ENCODE measurements at places on chromosomes 7 and 10.
A peak's percentile ranks its signal among the peaks of the same experiment; 100 is the strongest.

DNA sequence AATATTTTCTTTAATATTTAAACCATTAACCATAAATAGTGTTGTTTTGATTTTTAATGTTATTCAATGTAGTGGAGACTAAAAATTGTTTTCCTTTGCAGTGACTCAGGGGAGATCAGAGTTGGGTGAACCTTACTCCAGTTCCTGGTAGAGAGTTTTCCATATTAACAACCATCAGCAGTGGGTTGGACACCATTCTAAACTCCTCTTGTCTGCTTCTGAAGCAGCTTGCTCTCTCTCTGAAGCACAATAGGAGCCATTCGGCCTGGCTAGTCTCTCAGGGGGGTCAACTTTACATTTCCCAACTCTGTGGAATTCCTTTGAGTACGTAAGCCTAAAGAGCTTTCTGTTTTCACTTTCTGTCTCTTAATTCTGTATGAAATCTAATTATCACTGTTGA, 9.4 kb upstream of the NRG3 start:
- no peak for DNase-seq

DNA sequence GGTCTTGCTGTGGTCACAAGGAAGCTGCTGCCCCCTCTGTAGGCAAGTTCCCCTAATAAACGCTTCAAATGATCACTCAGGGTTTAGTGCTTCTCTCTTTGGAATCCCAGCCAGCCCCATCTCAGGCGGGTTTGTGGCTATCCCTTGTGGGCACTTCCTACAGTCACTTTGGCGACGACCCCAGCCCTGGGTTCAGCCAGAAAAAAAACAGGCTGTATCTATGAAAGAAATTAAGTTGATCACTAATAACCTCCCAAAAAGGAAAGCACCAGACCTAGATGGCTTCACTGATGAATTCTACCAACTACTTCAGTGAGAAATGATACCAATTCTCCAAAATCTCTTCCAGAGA, 208.2 kb downstream of the MAD1L1 start:
- no peak for DNase-seq

GRCh38 chr7:91019686-91020385, 244.4 kb upstream of the FZD1 start:
- DNase-seq, result no peak

DNA sequence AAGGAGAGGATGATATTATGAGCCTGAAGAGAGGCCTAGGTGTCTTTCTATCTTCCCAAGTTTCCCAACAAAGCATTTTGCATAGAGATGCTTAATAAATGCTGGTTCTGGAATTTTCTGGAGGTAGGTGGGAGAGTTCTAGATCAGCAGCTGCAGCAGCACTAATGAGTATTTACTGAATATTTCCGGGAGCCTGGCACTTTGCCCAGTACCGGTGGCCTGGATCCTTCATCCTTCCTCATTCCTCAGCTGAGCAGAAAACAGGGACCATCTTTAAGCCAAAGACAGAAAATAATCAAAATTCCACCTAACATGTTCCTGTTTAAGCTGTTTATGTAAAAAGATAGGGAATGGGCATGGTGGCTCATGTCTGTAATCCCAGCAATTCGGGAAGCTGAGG, 813.2 kb upstream of the AUTS2 start:
- no peak for DNase-seq

DNA sequence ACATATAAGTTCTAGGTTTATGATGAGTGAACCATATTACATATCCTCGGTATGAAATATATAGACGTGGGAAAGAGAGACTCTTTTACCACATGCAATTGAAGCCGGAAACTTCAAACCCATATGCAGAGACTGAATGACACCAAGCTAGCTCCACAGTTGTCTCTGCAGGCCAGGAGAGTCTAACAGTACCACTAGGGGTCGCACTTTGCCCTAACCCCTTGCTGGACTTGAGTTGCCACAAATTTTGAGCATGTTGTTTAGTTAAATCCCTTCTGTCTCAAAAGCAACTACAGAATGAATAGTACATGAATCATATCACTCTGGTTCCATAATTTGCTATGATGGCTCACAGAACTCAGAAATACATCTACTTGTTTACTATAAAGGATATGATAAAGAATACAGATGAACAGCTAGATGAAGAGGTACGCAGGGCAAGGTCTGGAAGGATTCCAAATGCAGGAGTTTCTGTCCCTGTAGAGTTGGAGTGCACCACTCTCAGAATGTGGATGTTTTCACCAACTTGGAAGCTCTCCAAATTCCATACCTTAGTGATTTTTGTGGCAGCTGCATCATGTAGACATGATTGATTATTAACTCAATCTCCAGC, 112.4 kb upstream of the YAE1 start:
- DNase-seq, result peak; percentile 75

DNA sequence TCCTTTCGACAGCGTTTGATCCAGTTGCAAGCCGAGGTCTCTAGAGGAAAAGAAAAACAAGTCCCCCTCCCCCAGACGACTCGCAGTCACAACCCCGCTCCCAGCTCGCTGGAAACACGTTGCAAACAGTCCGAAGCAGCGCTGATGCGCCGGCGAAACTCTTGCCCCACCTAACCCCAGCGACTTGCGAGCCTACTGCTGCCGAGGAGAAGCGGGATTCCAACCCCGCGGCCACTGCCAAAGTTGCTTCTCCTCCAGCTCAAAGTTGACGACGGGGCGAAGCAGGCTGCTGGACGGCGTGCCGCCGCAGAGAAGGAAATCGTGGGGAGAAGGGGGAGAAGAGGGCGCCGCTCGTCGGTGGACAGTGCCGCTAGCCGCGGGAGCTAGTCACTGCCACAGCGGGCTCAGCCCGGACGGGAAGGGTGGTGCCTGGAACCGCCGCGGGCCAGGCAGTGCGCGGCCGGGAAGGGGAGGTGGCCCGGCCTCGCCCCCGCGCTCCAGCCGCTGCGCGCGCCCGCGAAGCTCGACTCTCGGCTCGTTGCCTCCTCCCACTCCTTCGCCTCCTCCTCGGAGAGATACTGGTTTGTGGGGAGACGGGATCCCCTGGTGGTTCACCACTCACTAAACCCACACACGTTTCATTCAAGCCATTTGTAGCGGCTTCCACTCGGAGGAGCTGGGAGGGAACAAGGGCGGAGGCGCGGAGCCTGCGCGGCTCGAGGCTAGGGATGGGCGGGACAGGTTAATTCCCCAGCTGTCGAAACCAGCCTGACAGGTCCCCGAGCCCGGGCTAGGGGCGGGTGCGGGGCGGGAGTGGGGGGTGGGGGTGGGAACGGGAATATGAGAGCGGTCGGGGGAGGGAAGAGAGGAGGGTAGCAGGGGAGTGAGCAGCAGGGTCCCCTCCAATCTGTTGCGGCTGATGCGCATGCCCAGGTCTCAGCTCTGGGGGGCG, at the start of gene GPR37:
GPR37 (minus strand) TSS at position 392 of the 952 bp plus-strand sequence. CDS start 816 bp downstream, outside the sequence.
- peak; percentile 49 for DNase-seq

GRCh38 chr10:48782386-48782785, 97.7 kb downstream of the WDFY4 start:
- no peak for DNase-seq

GRCh38 chr7:28889290-28889689, 68.8 kb downstream of the TRIL start:
- no peak for DNase-seq

DNA sequence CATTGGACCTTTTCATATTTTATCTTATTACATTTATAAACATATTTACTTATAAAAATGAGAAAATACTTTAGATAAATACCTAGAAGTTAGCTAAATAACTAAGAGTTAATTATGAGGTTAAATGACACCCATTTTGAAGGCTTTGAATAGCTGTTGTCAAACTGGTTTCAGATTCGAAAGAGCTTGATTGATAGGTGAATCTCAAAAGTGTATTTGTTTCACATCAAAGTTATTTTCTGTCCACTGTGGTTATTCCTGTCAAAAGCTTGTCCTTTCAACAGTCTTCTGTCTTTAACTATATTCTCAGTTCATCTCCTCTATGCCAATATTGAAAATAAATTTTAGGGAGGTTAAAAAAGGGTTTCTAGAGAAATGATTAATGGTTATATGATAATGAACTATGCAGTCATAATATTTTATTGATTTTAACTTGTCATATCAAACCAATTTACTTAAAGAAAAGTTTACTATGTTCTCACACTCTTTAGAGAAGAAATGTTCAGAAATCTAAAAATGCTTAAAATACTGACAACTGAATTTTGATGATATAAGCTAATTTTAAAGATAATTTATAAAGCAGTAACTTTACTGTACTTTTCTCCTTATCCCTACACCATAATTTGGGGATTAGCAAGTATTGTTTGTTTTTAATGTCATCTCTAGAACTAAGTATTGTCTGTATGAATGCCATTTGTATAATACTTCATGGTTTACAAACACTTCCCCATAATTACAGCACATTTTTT, 72.0 kb upstream of the FOXP2 start:
- DNase-seq, result no peak

DNA sequence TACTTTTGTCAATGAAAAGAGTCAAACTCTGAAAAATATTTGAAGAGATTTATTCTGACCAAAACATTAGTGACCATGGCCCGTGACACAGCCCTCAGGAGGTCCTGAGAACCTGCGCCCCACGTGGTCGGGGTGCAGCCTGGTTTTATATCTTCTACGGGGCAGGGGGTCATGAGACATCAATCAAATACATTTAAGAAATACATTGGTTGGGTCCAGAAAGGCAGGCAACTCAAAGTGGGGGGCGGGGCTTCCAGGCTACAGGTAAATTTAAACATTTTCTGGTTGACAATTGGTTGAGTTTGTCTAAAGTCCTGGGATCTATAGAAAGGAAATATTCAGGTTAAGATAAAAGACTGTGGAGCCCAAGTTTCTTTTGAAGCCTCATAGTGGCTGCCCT, 34.8 kb upstream of the BNIP3 start:
- DNase-seq, result no peak

- no peak for DNase-seq
These were observed 53.8 kb downstream of the PROSER2 start for GRCh38 chr10:11876805-11877590.

- no peak for DNase-seq
These were observed 24.3 kb downstream of the PDZD8 start for GRCh38 chr10:117350909-117351308.

Measured in activated CD8-positive, alpha-beta T cell treated with anti-CD3 and anti-CD28 coated beads for 36 hours (primary cell).